CD4-positive, alpha-beta T cell treated with Interleukin-1 beta for 1 hour (primary cell): ENCODE measurements at places on chromosomes 7 and 10.

DNA sequence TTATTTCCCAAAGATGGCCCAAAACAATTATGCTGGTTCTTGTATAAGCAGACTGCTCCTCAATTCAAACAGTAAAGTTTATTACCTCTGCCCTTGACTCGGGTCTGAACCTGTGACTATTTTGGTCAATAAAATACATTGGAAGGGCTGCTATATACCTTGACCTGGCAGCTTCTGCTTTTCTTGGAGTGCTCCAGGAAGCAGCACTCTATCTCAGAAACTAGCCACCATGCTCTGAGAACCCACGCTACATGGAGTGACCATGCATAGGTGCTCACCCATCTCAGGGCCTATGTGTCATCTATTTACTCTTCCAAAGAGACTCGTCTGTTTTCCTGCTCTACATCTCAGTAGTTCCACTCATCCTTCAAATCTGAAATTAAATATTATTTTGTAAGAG is 299.9 kb downstream of the AHR start:
- DNase-seq: no peak

- no peak for DNase-seq
Observed at GRCh38 chr7:14688208-14688607, 214.3 kb downstream of the DGKB start.

DNA sequence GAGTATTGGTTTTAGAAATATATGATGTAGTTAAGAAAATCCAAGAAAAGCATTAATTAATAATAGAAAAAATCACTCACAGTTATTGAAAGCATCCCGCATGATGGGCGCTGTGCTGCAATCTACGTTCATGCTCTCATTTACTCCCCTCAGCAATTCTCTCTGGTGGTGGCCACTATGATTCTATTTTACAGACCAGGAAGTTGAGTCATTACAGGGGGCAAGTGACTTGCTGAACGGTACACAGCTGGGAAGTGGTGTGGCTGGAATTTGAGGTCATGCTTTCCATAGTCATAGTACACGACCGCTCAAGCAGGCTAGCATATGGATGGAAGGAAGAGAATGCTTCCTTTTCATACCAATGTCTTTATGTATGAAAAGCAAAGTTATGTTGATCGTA is 117.4 kb downstream of the TES start:
- DNase-seq: no peak

DNA sequence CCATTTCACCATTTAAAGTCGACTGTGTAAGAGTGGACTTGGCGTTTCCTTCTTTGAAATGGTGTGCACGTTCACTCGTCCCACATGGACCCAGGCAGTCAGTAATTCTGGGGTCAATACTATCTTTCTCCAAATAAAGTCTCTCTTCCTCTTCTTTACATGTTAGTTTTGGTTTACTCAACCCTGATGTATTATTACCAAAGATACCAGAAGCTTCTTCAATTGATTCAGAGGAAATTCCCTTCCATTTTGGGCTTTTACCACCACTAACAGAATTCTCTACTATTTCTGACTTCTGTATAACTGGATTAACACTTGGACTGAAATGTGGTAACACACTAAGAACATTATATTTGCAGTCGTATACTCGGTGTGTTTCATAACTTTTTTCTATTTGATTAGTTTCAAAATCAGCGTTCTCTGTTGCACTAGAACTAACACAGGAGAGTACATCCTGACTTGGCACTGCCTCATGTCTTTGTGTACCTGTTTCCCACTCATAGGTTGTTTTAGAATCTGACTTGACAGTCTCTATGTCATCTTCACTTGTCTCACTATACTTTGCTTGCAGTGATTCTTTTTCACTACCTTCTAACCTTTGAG is 60.8 kb downstream of the LARP4B start:
- DNase-seq: no peak

DNA sequence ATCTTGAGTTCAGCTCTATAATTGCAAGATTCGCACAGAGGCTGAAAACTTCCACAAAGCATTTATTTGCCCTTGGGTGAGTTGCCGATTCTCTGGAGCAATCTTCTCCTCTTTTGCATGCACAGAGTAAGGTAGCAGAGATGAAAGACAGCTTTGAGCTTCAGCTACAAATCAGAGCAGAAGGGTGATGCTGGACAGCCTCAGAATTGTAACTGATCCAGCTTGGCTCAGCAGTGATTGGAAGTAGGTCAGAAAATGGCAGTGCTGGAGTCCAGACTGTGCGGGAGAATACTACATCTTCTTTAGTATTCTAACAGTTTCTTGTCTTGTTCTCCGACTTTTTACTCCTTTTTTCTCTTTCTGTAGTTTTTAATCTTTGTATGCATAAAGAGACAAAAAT is 55.4 kb upstream of the CDC14C start:
- DNase-seq: no peak

- DNase-seq: no peak
Observed at GRCh38 chr7:73526896-73527821, 5.1 kb upstream of the BAZ1B start.

DNA sequence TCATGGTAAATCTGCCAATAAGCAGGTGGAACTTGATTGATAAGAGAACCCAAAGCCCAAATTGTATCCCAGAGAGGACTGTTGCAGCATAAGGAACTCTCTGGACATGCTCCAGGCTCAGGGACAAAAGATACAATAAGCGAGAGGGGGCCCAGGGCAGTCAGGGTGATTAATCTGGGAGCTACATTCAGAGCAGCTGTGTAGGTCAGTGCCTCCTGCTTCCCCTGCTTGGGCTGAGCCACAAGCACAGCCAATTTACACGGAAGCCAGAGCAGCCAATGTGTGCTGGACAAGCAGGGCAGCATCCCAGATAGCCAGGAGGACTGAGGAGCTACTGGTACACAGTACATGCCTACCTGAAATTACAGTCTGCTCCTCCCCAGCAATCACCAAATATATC is 24.2 kb downstream of the MYPN start:
- DNase-seq: no peak

DNA sequence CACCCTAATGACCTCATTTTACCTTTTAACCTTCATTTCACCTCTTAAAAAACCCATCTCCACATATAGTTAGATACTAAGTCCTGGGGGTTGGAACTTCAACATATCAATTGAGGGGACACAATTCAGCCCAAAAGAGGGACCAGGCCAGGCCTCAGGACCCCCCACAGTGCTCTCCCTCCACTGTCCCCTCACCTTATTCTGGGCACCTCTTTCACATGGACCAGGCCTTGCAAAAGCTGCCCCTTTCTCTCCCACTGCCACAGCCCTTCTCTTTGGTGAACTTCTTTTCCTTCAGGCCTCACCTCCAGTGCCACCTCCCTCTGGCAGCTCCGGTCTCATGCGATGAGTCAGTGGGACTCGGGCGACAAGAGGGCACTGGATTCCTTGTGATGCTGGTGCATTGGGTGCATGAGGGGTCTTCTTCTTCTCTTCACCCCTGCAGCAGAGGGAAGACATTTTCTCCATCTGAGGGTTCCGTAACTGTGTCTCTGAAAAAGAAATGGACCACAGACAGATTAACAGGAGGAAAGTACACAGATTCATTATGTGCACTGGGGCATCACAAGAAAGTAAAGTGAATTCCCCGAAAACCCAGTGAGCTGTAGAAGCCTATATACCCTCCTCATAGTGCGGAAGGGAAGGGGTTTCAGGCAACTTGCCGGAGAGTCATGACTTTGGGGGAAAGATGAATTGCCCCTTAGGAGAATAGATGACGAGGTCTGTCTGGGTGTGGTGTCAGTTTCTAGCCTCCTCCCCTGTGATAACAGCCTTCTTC is 288.7 kb upstream of the IGFBP3 start:
- no peak for DNase-seq

DNA sequence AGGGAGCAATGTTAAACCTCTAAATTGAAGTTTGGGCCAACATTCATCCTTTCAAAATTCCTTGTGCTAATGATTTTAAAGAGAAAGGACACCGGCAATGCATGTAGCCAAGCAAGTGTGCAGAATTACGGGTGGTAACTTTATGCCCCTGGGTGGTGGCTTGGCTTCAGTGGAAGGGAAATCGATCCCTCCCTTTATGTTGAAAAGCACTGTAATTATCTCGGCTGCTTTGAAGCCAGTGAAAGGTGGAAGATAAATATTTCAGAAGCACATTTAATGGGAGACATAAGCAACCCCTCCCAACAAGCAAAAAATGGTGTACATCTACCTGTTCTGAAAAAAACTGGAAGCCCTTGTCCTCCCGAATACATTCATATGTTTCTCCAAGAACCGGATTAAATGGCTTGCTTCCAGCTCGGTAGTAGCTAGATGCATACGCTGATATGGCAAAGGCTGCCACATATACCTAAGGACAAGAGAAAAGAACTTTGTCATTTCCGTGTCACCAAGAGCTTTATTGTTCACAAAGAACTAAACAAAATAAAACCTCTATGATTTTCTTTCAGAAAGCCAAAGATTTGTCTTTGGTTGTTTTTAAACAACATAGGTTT is 73.3 kb upstream of the GSDME start:
- no peak for DNase-seq

DNA sequence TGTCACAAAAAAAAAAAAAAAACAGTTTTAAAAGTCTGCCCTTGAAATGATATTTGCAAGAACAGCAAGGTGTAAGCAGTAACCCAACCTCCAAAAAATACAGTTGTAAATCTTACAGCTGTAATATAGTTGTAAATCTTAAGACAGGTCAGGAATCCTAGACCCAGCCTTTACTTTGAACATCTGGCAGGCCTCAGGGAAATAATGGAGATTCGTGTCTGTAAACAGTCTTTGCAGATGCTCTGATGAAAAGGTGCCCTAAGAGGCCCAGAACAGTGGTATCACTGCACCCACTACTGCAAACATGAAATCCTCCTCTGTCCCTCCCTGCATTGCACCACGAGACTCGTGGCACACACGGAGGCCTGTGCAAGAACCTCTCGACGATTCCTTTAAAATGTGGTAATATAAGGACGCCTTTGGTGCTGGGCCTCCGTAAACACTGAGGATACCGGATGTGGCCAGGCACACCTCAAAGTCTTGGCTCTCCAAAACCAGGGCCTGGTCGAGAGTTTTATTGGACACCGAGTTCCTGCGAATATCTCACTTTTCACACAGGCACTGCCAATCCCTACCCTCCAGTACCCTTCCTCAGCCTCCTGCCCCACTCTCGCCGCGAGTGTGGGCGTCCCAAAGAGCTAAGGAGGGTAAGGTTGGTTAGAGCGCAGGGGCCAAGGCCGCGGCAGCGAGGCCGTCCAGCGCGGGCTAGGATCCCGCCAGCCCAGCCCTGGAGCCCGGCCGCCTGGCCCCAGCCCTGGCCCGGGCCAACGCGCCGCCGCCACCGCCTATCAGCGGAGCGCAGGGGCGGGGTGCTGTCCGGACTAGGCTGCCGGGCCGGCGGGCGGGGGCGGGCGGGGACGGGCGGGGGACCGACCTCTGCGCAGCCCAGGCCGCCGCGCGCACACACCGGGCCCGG is at the start of gene REEP3:
TSS of gene REEP3 (plus strand) at position 902 of the 916 bp plus-strand sequence. CDS start 145 bp downstream, outside the sequence.
- DNase-seq: peak; percentile 47

DNA sequence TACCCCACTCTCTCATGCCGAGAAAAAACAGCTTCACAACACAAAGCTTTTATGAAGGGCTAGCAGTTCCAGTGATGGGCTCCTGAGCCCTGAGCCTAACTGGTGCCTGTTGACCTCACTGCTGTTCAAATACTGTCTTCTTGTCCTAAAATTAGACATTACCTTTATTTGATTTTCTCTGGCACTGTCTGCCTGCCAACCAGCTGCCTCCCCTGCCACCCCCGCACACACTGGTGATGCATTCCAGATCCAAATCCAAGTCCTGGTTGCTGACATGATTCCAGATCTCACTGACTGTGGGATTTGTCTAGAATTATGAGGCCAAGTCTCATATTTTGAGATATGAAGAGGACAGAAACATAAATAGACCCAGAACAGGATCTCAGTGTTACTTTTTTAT is 816.2 kb downstream of the NRG3 start:
- no peak for DNase-seq

- no peak for DNase-seq
Observed at GRCh38 chr7:116241291-116241690, 31.0 kb downstream of the TES start.

- DNase-seq: no peak
Observed at GRCh38 chr10:127195571-127196281, 665 bp downstream of the INSYN2A start.
